NCI-H1105 (cell line): ENCODE measurements at places on chromosomes 7 and 10.

DNA sequence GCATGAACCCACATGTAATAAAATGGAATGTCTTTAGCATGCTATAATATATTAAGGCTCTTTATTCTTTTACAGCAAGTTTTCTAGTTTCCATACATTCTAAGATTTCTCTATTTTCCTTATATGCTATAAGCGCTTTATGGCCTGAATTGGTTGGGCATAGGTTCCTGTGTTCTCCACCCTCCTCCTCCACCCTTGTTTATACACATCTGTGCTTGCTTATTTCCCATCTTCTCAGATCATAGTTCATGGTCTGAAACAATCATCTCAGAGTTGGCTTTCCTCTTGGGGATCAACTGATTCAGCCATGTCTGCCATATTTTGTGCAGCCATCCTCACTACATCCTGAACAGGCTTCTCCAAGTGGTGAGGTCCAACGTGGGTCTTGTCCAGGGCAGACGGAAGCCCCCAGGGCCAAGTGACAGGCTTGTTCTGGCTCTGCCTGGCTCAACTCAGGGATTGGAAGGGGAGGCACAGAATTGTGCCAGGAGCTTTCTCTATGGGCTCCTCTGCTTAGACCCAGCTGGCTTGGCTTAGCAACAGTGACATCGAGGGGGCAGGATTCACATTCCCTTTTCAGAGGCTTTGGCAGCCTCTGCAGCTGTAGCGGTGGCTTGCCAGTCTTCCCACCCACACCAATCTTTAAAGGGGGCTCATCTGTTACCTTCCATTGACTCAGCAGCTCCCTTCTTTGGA, 327.3 kb downstream of the PTEN start:
- DNase-seq: no peak

GRCh38 chr10:118827466-118828155, 72.8 kb upstream of the CACUL1 start:
- no peak for DNase-seq

- no peak for DNase-seq
Measured at GRCh38 chr10:22183771-22184461, 33.9 kb downstream of the EBLN1 start.

GRCh38 chr7:103446049-103446520, at the start of gene SLC26A5:
SLC26A5 (minus strand) TSS chr7:103446207; CDS start chr7:103421514, 24,693 bp downstream.
- peak; percentile 65 for DNase-seq

GRCh38 chr10:2628705-2629104, 438.6 kb upstream of the PFKP start:
- no peak for DNase-seq

- DNase-seq: no peak
Measured at GRCh38 chr10:71627956-71628355, 91.6 kb downstream of the C10orf105 start.

DNA sequence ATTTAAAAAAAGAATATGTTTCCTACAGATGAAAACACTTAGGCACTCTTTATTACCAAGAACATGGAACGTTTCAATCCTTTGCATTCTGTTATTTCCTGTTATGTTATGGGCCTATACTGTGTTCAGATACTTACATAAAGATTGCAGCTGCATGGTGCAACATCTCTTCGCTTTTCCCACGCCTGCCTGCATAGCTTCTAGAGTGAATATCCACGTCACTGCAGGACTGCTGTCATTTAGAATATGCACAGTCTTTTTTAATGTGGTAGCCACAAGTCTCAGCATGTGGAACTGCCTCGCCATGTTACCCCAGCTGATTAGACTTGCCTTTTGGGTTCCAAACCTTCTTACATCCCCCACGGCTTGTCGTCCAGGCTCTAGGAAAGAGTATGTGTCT, 69.6 kb upstream of the GATA3 start:
- DNase-seq: no peak
